ENCODE measurements at places on chromosomes 3 and 15.
A peak's percentile ranks its signal among the peaks of the same experiment; 100 is the strongest.

DNA sequence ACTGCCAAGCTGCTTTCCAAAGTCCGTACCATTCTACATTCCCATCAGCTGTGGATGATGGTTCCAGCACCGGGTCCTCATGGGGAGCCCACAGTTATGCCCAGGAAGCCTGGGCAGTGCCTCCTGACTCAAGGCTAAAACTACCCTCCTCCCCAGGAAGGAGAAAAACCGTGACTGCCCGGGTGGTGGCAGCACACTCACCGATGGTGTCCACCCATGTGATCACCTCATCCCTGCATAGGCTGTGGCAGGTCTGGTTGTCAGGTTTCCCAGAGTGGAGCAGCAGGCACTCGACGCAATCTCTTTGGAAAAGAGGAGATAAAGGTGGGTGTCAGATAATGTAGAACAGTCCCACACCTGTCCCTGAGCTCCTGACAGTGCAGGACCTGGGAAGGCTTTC, 38.6 kb downstream of the UMPS start:
- DNase-seq: no peak

DNA sequence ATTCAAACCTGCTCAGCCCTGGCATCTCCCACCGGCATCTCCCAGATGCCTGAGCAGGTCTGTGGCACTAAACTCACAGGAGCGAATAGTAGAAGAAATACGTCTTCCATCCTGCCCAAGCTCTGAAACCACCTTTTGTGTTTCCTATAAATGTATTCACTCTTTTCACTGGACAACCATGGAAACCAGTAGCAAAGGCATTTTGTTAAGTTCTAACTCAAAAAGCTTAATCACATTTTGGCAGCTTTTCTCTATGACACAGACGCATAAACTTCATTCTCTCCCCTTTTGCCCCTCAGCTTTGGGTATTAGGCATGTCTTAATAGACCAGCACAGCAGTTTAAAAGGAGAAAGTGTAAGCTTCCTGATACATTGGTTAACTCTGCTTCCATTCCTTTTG, 24.5 kb upstream of the ARNT2 start:
- no peak for DNase-seq

GRCh38 chr3:22713936-22714335, 489.2 kb upstream of the UBE2E2 start:
- DNase-seq: no peak

GRCh38 chr3:97871186-97871585, 49.4 kb downstream of the CRYBG3 start:
- no peak for DNase-seq

DNA sequence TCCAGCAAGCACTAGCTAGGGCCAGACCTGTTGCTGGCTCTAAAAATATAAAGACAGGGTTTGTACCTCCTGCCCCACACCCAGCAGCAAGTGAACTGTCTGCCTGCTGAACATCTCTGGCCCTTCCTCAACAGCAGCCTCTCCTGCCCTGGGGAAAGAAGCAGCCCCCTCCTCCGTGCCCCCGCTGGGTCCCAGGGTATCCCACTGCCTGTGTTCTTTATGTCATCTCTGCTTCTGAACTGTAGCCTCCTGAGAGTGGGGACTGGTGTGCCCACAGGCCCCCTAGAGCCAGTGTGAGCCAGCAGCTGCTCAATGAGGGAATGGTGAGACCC, 54.5 kb downstream of the ACAD9 start:
- DNase-seq: no peak

DNA sequence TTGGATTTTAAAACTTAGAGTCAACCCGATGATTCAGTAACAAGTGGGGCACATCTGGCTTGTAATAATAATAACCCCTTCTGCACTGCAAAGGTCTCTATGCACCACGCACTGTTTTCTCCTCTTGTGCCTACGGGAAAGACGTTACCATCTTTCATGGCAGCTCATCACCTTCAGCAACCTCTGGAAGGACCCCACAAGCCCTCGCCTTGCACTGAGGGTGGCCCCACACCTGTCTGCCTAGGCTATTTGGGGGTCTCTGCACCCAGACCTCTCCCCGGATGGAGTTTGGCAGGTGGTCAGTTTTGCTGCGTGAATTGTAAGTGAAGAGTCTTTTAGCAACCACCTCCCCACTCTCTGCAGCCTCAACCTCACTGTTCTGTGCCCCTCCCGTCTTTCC, 138.6 kb upstream of the MEF2A start:
- no peak for DNase-seq

GRCh38 chr15:100279446-100279845, 62.3 kb downstream of the ADAMTS17 start:
- DNase-seq: no peak

GRCh38 chr15:44289259-44289790, 806 bp downstream of the GOLM2 start:
- no peak for DNase-seq

GRCh38 chr3:193848547-193848946, 255.5 kb downstream of the OPA1 start:
- no peak for DNase-seq

GRCh38 chr3:46881596-46882376, 4.3 kb downstream of the PTH1R start:
- DNase-seq: no peak

- DNase-seq: no peak
Measured at GRCh38 chr15:69735121-69735520, 282.5 kb downstream of the RPLP1 start.

- DNase-seq: peak; percentile 43
Measured at GRCh38 chr15:101258238-101259144, 6.6 kb upstream of the CHSY1 start.

- no peak for DNase-seq
Measured at GRCh38 chr3:35522450-35522849, 116.9 kb upstream of the ARPP21 start.

GRCh38 chr3:189588475-189589178, 42.6 kb upstream of the TP63 start:
- DNase-seq: no peak

DNA sequence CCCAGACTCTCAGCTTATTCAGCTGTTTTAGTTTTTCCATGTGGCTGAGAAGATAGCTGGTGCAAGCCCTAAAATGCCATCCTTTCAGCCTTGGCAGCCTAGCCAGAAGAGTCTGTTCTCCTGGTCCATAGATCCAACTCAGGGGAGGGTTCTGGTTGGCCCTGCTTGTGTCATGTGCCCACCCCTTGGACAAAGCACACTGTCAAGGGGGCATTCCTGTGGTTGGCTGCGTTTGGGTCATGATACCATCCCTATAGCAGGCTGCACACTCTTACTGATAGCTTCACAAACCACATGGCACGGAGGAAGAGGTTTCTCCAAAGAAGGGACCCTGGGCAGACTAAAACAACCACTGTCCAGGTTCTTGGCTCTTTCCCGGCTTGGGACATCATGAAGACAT, 8.4 kb upstream of the FSTL1 start:
- no peak for DNase-seq

- DNase-seq: no peak
Measured at GRCh38 chr3:42266085-42266484, at the start of gene CCK. CCK (minus strand) TSS chr3:42266185; CDS start chr3:42263630, 2,555 bp downstream.

GRCh38 chr3:86949850-86950249, 41.1 kb downstream of the VGLL3 start:
- DNase-seq: no peak

DNA sequence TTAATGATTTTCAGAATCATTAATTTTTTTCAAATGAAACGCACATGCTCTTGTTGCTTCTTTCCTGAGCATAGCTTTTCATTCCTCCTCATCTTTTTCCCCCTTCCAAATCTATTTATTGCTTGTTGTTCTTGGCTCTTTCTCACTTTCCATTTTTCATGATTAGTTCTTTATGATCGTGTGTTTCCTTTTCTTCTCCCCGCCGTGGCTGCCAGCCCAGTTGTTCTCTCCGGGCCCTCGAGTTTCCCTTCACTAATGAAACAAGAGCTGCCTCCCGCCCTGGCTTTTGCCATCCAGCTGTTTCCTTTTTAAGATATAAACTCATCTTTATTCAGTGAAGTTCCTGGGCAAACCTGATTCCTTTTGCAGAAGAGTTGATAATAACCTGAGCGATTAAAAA, 170.2 kb upstream of the NR2F2 start:
- DNase-seq: no peak

DNA sequence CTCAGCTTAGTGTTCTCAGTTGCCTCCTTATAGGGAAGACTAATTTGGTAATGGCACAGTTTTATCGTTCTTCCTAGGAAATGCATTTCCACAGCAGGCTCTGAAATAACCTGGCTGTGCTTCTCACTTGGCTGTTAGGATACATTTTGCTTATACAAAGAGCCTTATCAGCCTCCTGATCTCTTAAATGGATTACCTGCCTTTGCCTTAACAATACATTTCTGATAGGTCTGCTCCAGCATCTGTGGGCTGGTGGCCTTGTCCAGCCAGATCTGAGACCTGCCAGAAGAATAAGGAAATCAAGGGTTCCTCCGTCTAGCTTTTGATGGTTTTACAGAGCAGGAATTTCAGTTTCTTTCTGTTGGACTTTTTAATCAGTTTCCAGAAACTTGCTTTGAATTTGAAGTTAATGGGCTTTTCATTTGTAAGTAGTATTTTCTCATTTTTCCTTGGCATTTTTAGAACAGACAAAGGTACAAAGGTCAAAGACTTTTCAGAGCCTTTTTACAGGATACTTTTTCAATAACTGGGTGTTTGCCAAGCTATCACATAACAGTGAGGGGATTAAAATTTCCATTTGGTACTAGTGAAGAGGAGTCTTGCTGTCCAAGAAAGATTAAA, 116.3 kb downstream of the AKAP13 start:
- DNase-seq: no peak

DNA sequence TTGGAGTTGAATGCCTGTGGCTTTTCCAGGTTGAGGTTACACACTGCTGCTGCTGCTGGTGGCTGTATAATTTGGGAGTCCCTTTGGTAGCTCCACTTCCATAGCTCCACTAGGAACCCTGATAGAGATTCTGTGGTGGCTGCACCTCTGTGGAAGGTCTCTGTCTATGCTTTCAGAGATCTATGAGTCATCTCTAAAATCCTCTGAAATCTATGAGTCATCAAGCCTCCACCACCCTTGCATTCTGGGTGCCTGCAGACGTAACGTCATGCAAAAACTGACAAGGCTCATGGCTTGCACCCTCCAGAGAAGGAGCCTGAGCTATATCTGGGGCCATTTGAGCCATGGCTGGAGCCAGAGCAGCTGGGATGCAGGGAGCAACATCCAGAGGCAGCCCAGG, 1037.0 kb upstream of the CFAP20DC start:
- DNase-seq: no peak

DNA sequence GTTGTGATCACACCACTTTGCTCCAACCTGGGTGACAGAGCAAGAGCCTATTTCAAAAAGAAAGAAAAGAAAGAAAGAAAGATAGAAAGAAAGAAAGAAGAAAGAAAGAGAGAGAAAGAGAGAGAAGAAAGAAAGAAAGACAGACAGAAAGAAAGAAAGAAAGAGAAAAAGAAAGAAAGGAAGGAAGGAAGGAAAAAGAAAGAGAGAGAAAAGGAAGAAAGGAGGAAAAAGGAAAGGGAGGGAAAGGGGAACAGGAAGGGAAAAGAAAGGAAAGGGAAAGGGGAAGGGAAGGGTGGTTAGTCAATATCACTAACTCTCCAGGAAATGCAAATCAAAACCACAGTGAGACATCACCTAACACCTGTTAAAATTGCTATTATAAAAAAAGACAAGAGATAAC, 18.2 kb downstream of the OR5K4 start:
- DNase-seq: no peak

DNA sequence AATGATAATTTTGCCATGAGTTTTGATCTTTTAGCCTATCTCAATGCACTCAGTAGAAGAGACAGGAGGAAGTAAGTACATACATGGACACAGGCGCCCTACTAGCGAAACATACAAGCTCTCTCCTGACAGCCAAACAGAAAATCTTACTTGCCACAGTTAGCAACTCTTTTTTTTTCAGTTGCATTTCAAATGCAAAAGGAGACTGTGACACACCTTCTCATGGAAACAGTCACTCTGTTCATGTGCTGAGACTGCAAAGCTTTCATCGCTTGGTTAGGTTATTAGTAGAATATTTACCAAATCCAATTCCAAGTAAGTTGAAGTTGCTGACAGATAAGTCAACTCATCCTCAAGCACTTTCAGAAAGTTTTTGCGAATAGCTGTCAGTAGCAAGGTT, 223.3 kb downstream of the FOXP1 start:
- no peak for DNase-seq

DNA sequence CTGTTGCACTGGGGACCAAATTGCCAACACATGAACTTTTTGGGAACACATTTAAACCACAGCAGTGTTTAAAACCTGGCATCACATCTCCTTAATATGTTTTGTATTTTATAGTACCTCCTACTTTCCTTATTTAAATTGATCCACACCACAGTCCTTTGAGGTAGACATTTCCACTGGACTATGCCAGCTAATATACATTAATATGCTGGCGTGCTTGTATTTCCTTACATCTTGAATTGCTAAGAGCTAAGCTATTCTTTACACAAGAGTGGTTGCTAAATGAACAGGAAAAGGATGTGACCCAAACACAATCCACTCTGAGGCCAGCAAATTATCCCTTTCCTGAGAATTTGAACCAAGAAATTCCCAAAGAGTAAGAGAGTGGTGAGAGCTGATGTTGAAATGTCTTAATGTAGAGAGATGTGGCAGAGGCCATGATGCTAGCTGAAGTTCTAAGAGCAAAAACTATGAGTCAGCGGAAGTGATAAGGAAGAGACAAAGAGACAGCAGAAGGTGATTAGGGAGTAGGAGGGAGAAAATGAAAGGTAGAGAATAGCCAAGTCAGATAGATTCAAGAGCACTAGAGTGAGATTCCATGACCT, 131.2 kb downstream of the CD47 start:
- no peak for DNase-seq

DNA sequence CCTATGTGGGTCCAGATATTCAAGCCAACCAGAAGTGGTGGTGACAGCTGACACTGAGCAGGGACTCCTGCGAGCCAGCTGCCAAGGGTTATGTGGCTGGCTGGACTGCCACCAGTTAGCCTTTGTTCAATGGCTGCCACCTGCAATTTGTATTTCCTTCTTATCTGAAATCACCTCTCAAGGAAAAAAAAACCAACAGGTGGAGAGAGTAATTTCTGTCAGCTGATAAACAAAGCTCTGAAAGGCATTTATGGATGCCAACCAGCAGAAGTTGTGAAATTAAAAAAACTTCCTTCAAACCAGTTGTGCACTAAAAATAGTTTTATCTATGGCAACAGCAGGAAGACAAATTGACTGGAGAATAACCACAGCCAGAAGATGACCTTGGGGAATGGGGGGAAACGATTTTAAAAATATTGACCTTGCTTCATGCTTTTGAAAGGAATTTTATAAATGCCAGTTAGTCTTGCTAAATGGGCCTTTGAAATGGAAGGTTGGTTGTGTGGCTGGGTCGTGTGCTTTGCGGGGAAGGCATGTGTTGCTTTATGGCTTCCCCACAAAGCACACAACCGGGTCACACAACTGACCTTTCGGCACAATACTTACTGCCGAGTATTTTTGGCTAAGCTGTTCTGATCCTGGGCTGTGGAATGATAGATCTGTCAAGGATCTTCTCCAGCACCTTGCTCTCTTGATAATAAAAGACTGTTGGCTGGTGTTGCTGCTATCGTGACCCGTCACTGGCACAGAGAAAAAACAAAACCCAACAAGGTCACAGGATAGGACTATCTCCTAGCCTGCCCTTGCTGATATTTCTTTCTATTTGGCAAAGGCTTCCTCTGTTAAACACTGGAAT, 3.5 kb downstream of the MYZAP start:
- no peak for DNase-seq

- DNase-seq: no peak
Measured at GRCh38 chr3:155870945-155871745, 695 bp downstream of the GMPS start.
